ENCODE measurements at places on chromosomes 4 and X.

GRCh38 chr4:14912426-14912825 lies 89.9 kb upstream of the CPEB2 start:
- DNase-seq: no peak

- DNase-seq: no peak
Measured at GRCh38 chrX:98962996-98963395, 1447.1 kb downstream of the PCDH19 start.

- DNase-seq: no peak
Measured at GRCh38 chr4:82864336-82864979, 26.5 kb downstream of the SEC31A start.

DNA sequence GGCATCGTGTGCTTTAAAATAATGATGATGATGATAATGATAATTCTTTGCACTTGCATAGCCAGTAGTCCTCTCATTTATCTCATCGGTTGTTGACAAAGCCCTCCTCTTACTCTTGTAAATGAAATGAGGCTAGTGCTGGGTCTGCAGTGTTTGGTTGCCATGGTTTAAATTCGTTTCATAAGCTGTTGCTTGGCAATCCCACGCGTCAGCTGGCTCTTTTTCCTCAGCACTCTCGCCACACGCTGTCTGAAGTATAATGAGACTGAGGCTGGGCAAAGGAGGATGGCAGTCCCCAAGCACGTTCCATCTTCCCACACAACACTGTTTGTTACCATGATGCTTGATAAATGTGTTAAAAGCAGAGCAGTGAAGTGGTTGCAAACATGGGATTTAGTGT lies 15.5 kb downstream of the PAGE4 start:
- no peak for DNase-seq

DNA sequence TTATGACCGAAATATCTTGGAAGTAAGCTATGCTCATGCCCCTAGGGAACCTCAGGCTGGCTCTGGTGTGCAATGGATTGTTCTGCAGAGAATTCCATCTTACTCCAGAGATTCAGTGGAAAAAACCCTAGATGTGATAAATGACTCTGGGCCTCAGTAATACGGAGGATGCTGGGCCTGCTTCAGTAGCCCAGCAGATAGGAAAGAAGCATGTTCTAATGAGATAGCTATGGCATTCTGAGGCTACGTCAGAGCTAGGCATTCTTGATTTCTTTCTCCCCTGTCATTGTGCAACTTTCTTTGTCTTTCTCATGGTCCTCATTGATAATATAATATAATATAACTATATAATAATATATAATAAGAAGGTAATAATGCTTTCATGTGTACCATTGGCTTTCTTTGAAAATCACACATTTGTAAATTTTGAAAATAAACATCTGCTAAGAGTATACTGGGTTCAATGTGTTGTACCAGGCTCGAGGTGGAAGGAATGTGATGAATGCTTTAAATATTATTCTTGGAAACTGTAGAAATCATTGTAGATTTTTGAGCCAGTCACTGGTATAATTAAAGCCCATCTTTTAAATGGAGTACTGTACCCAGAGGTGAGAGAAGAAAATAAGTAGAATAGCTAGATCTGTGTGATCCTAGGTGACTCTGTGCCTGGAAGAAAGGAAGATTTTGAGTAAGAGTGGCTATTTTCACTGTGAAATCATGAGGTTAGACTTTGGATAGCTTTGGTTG lies 152.0 kb downstream of the IL15 start:
- DNase-seq: no peak

- no peak for DNase-seq
Measured at GRCh38 chrX:128975745-128976144, 547.5 kb downstream of the SMARCA1 start.

DNA sequence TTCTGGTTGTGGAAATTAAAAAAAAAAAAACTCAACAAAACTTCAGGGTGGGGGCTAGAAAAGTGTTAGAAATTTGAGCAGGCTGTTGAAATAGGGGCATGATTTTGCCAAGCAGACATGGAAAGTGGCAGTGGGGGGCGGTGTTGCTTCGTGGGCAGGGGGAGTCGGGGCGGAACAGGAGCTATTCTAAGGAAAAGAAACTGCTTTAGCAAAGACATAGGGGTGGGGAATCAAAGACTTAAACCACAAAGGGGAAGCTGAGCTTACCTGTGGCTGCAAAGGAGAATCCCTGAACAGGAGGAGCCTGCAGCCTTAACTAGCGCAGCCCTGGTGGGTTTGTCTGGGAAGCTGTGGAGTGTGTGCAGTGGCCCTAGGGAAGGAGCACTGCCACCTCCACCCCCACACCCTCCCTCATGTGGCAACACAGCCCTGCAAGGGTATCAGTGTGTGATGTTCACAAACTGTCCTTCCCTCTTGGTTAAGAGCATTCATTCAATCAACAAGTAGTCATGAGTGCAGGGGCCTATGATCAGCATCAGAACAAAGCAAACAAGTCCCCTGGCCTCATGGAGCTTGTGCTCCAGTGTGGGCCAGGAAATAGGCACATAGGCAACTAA lies 20.5 kb downstream of the SEL1L3 start:
- no peak for DNase-seq

DNA sequence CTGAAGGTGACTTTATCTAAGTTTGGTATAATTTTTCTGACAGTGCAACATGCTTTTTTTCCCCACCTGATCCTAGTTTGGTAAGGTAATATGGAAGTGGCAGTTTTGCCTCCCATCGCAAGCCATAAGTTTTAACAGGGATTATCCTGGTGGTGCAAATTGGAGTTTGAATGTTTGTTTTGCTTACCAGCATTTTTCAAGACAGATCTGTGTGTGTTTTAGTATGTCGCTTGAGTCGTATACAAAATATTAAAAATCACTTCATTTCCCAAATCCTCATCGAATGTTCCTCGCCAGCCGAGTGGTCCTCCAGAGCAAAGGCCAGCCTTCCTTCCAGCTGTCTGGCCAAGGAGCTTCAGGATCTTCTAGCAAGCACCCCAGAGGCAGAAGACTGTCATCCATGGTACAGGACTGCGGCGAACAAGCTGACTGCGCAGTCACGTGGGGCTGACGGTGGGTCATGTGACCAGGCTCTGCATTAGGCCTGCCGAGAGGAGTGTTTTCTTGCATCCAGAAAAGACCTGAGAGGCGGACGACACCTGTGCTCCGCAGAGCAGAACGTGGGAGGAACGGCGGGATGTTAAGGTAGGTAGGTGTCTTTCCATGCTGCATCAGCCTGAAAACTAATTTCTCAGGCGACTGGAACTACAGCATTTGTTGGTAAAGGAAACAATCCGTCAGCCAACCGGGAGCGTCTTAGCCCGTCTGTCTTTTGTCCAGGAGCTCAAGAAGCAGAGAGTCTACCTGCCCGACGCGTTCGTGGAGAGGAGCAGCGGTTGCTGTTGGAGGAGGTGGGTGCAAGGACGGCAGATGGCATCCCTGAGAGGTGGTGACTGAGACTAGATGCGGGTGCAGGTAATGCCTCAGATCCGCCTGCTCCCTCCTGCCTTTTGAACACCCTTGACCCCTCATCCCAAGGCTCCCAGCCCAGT lies at the start of gene GPRASP3:
TSS of gene GPRASP3 (plus strand) at position 507 of the 932 bp plus-strand sequence. CDS start 28,253 bp downstream, outside the sequence.
- peak; percentile 42 for DNase-seq

DNA sequence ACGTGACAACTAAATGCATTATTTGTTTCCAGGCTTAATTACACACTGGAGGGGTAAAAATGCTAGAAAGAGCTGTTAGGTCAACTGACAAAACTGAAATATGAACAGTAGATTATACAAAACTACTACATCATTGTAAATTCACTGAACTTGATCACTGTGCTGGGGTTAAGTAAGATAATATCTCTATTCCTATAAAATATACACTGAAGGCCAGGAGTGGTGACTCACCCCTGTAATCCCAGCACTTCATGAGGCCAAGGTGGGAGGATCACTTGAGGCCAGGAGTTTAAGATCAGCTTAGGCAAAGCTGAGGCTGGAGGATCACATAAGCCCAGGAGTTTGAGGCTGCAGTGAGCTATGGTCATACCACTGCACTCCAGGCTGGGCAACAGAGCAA lies 31.8 kb upstream of the NKX6-1 start:
- no peak for DNase-seq

GRCh38 chrX:31199840-31200114 lies 127.9 kb upstream of the FTHL17 start:
- no peak for DNase-seq

DNA sequence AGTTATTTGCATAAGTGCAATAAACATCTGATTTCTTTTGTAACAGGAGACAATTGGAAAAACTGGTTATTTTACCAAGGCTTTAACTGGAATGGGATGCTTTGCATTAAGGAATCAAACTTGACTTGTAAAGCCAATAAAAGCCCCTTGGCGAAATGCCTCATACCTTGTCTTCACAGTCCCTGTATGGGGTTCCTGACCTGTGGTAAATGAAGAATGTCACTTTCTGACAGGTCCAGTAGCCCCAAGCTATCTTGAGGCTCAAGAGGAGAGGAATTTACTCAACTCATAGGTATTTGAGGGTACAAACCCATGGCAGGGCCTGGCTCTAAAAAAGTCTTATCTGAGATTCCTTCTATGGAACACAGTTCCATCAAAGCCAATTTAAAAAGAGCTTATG lies 78.0 kb downstream of the ACOX3 start:
- DNase-seq: no peak

DNA sequence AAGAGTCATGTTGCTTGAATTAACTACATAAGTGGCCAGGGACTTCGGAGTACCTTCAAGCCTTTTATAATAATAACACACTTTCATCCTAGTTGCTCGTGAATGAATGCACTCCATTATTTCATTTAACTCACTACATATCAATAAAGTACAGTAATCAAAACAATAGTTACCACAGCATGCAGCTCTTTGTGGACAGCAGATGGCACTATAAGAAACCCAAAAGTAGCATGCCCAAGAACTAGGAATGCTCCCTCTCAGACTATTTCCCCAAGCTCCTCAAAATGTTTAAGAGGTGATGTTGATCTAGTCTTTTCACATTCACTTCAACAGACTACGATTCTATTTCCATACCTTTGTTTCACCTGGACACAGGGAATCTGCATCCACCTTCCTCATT lies 500.8 kb upstream of the DIAPH2 start:
- no peak for DNase-seq

DNA sequence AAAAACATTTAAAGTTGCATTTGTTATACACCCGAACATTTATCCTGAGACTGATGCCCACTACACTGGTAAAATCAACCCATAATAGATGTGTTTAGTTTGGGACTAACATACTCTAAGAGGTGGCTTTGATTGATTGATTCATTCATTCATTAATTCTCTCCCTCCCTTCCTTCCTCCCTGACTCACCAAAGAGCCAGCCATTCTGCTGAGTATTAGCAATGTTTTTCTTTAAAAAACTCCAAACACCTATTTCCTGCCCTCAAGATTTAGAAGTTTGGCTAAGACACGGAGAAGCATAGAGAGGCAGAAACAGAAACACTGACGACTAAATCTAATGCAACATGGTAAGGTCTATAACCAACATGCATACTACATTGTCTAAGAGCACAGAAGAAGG lies 88.9 kb downstream of the RASL11B start:
- DNase-seq: no peak

GRCh38 chrX:129586446-129586845 lies 46.4 kb downstream of the OCRL start:
- no peak for DNase-seq

GRCh38 chr4:77044461-77045150 lies 31.2 kb downstream of the CCNI start:
- no peak for DNase-seq

DNA sequence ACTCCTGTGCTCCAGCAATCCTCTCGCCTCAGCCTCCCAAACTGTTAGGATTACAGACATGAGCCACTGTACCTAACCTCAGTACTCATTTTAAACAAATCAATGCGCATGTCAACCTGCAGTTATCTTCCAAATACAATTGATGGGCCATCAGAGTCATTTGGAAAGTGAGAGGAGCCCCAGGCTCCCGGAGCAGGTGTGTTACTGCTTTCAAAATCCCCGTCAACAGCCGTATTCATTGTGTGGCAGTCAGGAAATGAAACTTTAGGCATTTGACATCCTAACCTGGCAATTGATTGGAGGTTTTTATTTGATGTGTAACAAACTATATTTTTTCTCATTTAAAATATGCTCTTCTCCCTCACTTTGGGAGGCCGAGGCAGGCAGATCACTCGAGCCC lies 623.6 kb upstream of the TENM3 start:
- DNase-seq: no peak

DNA sequence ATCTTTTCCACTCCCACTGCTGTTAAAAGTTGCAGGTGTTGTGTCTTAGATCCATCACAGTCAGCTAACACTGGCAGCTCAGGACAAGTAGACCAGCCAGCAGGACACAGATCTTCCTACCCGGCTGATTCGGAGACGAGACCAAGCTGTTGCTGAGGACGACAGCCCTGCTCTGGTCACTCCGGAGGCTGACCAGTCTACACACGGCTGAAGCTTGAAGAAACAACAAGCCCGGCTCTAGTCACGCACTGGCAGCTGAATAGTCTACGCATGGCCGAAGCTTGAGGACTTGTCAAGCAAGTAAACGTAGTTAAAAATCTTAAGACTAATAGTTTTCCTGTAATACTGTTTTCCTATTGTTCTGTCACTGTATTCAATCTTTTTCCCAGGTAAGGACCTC lies 1.8 kb downstream of the ACOX3 start:
- DNase-seq: no peak

- DNase-seq: no peak
Measured at GRCh38 chr4:148162991-148163390, 279.2 kb downstream of the NR3C2 start.

DNA sequence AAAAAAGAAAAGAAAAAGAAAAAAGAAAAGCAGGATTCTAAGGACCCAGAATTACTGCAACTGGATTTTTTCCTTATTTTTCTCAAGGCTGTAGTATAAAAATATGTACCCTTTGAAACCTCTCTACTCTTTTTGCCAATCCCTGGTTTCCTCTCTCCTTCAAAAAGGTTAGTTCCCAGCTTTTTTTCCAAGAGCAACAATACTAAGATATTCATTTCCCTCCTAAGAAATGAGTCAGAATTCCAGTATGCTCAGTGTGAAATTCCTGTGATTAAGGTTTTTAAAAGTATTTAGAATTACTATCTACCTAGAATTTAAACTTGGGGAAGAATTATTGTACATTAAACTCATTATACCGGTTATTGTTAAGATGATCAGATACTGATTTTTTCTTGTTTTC lies 22.0 kb downstream of the SMIM14 start:
- no peak for DNase-seq

GRCh38 chrX:100928660-100929613 lies at the start of gene XKRX:
TSS of gene XKRX (minus strand) at chrX:100928917. CDS start at chrX:100928304, 613 bp downstream.
- DNase-seq: no peak

- DNase-seq: no peak
Measured at GRCh38 chr4:184384810-184385557, 89.4 kb downstream of the IRF2 start.

Measured in T-helper 17 cell (primary cell).